ENCODE measurements at places on chromosomes 11 and 22.

GRCh38 chr11:124612567-124613246 lies 1.5 kb downstream of the PANX3 start:
- DNase-seq = no peak

- DNase-seq = no peak
These were observed 623.6 kb downstream of the BRD1 start for GRCh38 chr22:49203859-49204598.

- DNase-seq = peak; percentile 68
These were observed 16.1 kb downstream of the ALKBH8 start for GRCh38 chr11:107549253-107549953.

DNA sequence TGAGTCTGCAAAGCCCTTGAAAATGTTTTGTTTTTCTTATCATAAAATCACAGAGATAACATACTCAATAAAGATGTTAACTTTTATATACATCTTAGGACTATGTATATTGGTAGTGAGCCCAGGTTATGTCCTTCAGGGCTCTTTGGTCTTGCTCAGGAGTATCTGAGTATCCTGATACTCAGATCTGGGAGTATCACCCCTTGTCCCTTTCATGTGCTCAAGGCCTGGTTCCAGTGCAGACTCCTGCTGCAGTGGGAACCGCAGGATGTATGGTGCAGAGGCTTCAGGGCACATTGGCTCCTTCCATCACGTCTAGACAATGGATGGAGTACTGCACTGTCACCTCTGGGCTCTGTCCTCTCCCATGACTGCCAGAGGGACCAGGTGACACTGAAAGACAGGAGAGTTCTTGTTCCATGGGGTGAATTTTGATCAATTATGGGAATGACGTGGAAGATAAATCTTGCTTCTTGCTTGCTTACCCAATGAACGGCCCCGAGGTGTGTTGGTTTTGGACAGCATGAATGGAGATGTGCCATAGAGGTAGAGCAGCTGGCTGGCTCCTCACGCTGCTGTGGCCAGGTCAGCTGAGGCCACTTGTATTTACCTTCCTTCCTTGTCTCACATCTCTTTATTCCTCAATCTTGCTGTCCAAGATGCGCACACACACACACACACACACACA lies 215.5 kb downstream of the ARHGAP42 start:
- DNase-seq = no peak

DNA sequence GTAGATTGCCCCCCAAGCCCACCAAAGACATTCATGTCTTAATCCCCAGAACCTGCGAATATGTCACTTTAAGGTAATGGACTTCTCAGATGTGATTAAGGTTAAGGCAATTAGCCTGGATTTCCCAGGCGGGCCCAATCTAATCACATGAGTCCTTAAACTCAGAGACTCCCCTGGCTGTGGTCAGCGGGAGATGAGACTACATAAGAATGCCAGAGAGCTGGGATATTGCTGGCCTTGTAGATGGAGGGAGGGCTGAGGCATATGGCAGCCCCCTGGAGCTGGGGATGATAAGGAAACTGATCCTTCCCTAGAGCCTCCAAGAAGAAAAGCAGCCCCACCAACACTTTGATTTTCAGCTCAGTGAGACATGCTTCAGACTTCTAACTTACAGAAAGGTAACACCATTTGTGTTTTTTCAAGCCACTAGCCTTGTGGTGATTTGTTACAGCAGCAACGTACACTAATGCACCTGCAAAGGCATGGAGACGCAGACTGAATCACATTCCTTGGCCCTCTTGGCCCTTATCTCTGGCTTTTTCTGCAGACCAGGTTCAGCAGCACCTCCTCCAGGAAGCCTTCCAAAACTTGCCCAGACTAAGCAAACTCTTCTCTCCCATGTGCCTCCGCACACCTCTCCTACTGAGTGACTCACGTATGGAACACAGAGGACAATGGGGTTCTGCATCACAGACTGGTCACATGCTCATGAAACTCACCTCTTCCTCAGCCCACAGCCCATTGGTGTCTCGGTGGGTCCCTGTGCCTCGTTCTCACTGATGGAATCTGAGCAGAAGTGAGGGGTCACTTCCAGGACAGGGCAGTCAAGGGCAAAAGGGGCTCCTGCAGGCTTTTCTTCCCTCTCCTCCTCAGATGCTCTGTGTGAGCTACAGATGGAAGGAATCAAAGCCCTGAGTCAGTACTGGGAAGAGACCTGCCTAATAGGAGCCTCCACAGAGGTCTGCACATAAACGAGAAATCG lies 86.3 kb upstream of the HMGXB4 start:
- DNase-seq = no peak

DNA sequence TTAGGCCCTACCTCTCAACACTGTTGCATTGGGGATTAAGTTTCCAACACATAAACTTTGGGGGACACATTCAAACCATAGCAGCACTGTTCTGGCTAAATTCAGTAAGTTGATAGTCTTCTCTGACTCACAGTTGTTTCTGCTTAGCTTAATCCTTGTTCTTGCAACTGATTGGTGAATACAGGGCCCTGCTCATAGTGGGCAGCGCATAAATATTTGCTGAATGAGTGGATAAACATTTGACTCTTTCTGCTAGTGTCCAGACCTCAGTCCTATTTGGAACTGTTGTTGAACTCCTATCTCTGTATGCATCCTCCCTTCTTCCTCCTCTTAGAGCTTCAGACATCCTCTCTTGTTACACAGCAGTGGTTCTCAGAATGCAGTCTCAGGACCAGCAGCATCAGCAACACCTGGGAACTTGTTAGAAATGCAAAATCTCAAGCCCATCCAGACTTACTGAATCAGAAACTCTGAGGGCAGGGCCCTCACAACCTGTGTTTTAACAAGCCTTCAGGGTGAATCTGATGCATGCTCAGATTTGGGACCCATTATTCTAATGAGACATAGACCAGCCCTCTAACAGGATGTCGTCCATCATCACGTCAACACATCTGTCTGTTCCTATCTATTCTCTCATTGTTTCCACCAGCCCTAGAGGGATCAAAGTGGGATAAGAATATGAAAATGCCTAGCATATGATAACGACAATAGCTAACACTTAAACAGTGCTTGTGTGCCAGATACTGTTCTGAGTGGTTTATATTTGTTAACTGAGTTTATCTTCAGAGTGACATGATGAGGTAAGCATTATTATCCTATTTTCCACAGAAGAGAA lies 22.3 kb downstream of the SPON1 start:
- no peak for DNase-seq

GRCh38 chr11:125285844-125286243 lies 121.3 kb downstream of the PKNOX2 start:
- DNase-seq = no peak

GRCh38 chr11:45264839-45265515 lies 21.2 kb downstream of the SYT13 start:
- no peak for DNase-seq

GRCh38 chr11:83520849-83521248 lies 234.7 kb upstream of the CCDC90B start:
- peak; percentile 51 for DNase-seq

GRCh38 chr22:31143537-31143936 lies 3.2 kb upstream of the PLA2G3 start:
- peak; percentile 26 for DNase-seq

GRCh38 chr11:35619116-35619854 lies 1.0 kb downstream of the FJX1 start:
- DNase-seq = no peak
